ENCODE measurements at places on chromosomes 4 and X.

GRCh38 chr4:47690611-47691010, 147.3 kb downstream of the CORIN start:
- no peak for DNase-seq

GRCh38 chr4:12139296-12139695, 710.6 kb upstream of the HS3ST1 start:
- DNase-seq: no peak

GRCh38 chrX:5236096-5236495, 992.6 kb downstream of the NLGN4X start:
- no peak for DNase-seq

GRCh38 chr4:151489462-151490203, 80.7 kb downstream of the FHIP1A start:
- DNase-seq: no peak

GRCh38 chr4:1793496-1793840, 375 bp downstream of the FGFR3 start:
- DNase-seq: no peak

- no peak for DNase-seq
Measured at GRCh38 chr4:183674153-183674552, 15.1 kb downstream of the TRAPPC11 start.

- DNase-seq: no peak
Measured at GRCh38 chr4:168528131-168528949, 31.5 kb downstream of the PALLD start.

DNA sequence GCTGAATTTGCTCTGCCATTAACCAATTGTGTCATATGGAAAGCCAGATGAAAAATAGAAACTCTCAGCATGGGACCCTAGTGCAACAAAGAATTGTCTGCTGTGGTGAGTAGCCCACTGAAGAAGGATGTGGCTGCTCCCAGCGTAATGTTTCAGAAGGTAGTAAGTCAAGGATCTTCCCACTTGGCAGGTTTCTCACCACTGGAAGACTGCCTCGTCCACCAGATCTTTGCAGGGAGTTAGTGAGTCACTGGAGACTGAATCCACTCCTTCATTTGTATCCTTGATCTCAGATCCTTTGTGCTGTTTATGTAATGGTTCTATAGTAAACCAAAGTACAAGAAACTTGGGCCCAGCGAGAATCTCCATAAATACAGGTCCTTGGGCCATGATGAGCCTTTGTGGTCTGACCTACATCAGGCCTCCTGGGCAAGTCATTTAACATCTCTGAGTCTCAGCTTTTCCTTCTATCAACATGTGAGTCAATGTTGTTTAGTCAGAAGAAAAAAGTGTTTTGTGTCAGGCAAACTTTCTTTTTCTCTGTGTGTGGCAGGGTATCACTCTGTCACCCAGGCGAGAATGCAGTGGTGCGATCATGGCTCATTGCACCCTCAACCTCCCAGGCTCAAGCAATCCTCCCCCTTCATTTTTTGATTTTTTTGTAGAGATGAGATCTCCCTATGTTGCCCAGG, 78.0 kb upstream of the CCDC160 start:
- DNase-seq: no peak

DNA sequence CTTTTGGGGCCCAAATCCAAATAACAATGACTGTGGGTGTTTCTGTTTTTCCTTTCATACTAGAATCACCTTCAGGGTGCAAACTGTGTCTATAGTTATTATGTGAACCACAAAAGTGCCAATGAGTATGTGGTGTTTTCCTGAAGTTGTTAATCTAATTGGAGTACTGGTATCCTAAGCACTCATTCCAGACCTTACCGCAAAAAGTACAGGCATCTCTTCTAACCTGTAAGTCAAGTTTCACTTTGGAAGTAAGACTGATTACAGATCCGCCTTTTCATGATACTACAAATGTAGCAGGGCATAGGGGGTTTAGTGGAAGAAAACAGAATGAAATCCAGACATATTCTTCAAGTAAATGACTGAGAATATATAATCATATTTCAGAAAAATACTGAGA, 16.1 kb downstream of the COQ2 start:
- no peak for DNase-seq
